ENCODE measurements at places on chromosomes 5 and 9. TPM values are rescaled to one million over a fixed set of nuclear protein-coding genes. Genes with fewer than 3 reads are reported as not detected.

- DNase-seq: no peak
Measured at GRCh38 chr9:25733336-25733982, 55.2 kb upstream of the TUSC1 start.

DNA sequence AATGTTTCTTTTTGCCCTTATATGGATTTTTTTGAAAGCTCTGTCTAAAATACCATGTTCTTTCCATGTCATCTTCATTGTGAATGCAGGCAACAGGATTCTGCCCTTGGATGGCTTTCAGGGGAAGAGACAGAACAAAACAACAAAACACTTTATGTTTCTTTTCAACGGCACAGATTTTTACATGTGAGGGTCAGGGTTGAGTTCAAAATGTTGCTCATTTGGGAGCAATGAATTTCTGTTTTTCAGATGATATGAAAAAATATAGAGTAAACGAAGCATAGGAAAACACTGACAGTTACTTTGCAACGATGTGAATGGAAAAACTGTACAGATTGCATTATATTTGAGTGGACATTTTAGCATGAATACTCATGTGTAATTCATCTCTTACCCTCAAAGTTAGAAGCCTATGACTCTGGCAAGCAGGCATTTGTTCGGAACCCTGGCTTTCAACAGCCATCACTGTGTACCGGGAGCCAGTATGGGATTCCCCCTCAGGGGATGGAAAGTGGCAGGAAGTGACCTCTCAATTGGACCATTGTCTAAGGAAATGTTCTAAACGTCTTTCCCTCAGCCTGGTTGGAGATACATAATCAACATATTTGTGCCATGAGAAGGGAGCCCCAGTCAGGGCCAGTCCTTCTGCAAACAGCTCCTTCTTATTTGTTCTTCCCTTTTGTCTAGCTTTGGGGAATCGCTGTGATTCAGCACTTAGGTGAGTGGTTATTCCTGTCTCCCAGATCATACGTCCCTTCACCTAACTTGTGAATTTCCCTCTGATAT lies 153.9 kb upstream of the MEF2C start:
- DNase-seq: no peak

Gene SAXO1
- not detected for total RNA-seq

GRCh38 chr9:108553111-108553635 lies 302.6 kb downstream of the ACTL7B start:
- no peak for DNase-seq

- no peak for DNase-seq
Measured at GRCh38 chr5:175253597-175253996, 190.4 kb downstream of the DRD1 start.

Gene SPATA31E1
- total RNA-seq: not detected

DNA sequence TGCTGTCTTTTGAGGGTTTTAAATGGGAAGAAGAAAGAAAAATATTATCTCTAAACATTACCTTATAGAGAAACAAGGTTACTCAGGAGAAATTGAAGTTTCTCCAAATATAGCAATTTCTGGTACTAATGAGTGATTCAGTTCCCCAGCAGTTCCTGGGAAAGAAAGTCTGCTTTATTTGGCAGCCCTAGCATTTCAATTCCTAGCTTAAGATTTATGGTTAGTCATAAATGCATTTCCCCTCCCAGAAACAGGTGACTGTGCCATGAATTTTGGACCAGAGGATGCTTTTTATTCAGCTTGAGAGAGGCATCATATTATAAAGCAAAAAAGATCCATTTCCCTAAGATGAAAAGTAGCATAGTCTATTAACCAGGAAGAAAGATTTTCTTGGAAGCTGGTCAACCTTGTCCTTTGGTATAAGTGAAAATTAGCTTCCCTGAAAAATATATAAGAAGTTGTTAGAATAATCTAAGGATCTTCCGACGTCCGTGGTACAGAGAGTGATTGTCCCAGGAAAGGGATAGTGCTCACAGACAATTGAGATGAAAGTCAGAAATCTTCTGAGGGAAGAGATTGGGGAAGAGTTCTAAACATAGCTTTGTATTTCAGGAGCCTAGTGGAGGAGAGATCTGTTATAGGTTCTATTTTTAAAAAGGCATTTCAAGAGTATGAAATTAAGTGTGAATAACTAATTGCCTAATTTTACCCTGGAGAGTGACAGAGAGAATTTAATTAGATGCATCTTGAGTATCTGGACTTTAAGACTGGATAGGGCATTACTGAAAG lies 164.9 kb downstream of the ESM1 start:
- DNase-seq: no peak

- no peak for DNase-seq
Measured at GRCh38 chr9:1871626-1872419, 143.3 kb upstream of the SMARCA2 start.

GRCh38 chr5:66343370-66344071 lies 199.4 kb downstream of the SREK1 start:
- no peak for DNase-seq

DNA sequence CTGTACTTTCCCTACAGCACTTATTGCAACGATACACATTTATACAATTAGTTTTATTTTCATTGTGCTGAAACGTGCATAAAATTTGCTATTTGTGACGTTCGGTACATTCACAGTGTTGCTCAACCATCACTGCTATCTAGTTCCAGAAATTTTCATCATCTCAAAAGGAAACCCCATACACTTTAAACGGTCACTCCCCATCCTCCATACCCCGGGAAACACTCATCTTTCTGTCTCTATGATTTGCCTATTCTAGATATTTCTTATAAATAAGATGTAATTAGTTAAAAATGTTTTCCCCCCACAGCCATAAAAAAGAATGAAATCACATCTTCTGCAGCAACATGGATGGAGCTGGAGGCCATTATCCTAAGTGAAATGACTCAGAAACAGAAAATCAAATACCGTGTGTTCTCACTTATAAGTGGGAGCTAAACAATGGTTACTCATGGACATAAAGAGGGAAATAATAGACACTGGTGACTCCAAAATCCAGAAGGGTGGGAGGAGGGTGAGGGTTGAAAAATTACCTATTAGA lies 40.2 kb upstream of the TEX48 start:
- DNase-seq: no peak

GRCh38 chr9:29211580-29212396 lies 1638.5 kb upstream of the C9orf72 start:
- DNase-seq: no peak

Gene LRRC14B
- 0.82 TPM for total RNA-seq

DNA sequence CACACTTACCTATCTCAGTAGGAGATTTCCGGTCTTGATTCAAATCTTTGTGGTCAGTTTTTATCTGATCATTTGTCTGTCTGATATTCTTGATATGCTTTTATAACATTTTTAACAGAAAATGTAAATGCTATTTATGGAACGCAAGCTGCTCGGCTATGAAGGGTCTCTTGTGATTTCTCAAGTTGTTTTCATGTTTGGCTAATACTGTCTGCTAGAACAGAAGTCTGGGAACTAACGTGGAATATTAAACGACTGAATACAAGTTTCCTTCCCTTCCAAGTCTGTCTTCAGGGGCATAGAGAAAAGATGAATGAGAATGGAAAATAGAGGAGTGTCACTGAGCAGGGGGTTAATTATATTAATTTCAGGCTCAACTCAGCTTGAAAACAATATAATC lies 27.6 kb downstream of the SNCAIP start:
- DNase-seq: no peak

GRCh38 chr5:15350614-15351013 lies 149.4 kb upstream of the FBXL7 start:
- DNase-seq: no peak

Gene DND1
- 1.8 TPM for total RNA-seq

GRCh38 chr5:67971223-67971830 lies 244.2 kb upstream of the PIK3R1 start:
- no peak for DNase-seq

Gene PCA3
- not detected for total RNA-seq

- DNase-seq: no peak
Measured at GRCh38 chr9:124267271-124267807, 9.6 kb downstream of the NEK6 start.

GRCh38 chr9:131481441-131482342 lies 21.0 kb upstream of the POMT1 start:
- no peak for DNase-seq

Gene UGT3A2
- 0.10 TPM for total RNA-seq

GRCh38 chr5:140265845-140266244 lies 37.1 kb downstream of the PFDN1 start:
- DNase-seq: no peak

DNA sequence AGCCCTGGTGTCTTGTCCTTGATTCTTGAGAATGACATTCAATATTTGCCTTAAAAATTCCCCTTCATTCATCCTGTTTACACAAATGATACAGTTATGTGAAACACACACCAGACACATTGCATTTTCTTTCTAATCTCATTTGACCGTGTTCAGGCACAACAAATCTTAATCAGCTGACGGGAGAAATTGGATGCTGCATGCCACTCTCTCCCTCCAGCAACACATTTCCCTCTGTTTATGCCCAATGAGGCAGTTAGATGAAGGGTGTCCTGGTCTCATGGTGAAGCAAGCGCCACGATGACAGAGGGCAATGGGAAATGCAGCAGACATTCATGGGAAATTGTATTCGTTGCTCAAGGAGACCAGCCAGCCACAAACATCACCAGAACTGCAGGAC lies 3.2 kb upstream of the FGF1 start:
- no peak for DNase-seq

DNA sequence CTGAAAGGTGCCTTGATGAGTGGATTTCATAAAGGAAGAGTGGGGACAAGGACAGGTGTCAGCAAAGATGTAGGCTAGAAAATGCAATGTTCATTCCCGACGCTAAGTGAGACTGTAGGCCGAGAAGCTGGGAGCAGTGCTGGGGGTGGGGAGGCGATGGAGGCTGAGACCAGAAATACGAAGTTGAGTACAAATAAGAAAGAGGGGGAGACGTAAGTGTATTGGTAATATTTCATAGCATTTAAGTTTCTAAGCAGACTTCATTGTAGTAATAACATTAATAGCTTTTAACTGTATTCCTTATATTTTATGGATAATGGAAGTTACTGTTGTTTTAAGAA lies 11.0 kb downstream of the TRIP13 start:
- no peak for DNase-seq

Gene SMAD5
- total RNA-seq: 61.5 TPM

DNA sequence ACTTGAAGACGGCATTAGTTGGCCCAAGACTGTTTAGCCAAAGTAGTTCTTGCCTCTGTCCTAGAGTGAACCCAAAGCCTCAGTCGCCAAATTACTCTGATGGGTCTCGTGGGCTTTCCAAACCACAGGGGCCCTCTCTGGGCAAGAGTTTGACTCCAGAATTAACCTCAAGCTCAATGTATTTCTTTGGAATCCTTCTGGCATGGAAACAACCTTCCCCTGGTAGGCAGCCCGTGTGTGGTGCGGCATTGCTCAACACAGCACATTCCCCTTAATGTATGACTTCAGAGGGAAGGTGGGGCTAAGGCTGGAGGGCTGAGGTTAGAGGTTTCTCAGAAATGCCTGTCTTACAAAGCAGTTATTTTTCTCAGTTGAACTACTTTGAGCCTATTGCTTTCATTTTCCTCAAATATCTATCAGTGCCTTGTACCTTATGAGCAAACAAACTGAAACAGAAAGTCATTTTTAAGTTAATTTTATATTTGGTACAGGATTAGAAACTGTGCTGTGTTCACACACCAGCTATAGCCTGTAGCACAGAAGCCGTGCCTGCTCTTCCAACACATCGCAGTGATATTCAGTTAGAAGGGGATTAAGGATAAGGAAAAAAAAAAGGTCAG lies 123.9 kb upstream of the HAPLN1 start:
- DNase-seq: no peak

DNA sequence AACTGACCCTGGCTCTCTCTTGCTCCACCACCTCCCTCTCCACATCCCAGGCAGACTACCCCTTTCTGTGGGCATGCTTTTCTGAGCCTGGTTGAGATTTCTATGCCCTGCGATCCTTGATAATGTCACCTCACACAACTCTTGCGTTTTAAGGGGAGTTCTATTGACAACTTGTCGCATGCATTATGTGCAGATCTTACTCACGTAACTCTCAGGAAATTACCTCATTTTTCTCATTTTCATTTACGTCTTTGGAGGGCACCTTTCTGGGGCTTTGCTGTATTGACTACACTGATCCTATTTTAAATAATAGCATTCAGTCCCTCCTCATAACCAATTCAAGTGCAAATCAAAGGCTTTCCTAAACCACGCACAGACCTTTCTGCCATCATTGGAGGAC lies 140.4 kb upstream of the WWC1 start:
- no peak for DNase-seq

Gene PAX5
- 0.39 TPM for total RNA-seq

DNA sequence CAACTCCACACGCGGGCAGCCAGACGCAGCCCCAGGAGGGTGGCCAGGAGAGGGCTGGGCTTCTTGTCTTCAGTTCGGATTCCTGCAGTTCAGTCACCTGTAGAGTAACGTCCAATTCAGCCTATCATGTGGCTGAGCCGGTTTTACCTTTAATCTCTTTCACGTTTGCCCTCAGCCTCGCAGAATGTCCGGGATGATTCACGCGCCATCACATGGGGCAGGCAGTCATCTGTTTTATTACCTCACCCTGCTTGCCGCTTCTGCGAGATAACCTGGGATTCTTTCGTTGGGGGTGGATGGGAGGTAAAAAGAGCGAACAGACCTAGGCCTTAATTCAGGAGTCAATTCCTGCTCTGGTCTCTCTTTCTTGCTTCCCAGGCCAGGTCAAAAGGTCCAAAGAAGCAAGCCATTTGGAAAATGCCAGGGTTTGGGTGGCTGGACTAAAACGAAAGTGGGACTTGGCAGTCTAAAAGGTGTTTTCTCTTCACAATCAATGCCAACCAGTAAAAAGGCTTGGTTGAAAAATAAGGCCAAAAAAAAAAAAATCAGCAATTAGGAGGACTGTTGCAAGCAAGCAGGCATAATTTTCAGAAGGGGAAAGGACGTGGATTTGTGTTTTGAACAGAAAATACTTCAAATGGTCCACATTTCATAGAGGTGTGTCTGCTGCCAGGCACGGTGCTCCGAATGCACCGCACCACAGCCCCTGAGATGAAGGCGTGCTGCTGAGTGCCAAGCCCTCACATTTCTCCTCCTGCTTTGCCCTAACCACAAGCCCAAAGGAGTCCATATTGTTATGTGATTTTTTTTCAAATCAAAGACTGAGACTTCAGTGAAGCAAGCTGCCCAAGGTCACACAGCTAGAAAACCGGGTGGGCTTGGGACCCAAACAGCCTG lies 2.8 kb upstream of the WWC1 start:
- peak; percentile 51 for DNase-seq

Gene C5orf46
- not detected for total RNA-seq

Gene DBH
- total RNA-seq: not detected

GRCh38 chr9:129547869-129548570 lies 72.9 kb downstream of the C9orf50 start:
- DNase-seq: no peak

Gene ZBED3
- total RNA-seq: 6.8 TPM

Gene CEL
- 4.3 TPM for total RNA-seq

Gene SLC46A2
- not detected for total RNA-seq

Gene PCDHA10
- 0.33 TPM for total RNA-seq
